ENCODE measurements at places on chromosomes 1 and 21.

- DNase-seq: no peak
Measured at GRCh38 chr1:167435484-167435883, 82.8 kb downstream of the CD247 start.

DNA sequence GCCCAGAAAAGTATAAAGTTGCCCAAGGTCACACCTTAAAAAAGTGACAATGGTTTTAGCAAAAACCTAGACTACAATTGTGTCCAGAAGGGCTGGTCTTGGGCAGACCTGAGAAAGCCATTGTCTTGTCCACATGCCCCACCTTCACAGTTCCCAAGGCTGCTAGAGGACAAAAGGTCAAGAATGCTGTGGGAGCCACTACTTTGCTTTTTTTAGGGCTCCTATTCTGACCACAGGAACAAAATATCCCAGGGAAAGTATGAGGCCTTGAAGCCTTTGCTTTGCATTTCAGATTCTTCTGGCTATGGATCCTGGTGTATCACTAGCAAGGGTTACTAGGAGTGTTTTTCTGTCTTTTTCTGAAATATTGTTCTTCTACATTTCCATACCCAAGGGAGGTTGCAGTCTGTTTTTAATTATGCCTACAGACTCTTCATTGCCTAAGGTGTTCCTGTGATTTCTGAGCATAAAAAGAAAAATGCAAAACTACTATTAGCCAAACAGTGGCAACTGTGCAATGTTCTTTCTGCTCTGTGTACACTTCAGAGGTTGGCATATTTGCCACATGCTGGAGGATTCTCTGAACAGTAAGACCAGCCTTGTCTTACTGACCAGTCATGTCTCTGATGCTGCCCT lies 10.7 kb downstream of the C1orf162 start:
- DNase-seq: no peak

GRCh38 chr21:44762221-44763049 lies 39.2 kb downstream of the UBE2G2 start:
- no peak for DNase-seq

DNA sequence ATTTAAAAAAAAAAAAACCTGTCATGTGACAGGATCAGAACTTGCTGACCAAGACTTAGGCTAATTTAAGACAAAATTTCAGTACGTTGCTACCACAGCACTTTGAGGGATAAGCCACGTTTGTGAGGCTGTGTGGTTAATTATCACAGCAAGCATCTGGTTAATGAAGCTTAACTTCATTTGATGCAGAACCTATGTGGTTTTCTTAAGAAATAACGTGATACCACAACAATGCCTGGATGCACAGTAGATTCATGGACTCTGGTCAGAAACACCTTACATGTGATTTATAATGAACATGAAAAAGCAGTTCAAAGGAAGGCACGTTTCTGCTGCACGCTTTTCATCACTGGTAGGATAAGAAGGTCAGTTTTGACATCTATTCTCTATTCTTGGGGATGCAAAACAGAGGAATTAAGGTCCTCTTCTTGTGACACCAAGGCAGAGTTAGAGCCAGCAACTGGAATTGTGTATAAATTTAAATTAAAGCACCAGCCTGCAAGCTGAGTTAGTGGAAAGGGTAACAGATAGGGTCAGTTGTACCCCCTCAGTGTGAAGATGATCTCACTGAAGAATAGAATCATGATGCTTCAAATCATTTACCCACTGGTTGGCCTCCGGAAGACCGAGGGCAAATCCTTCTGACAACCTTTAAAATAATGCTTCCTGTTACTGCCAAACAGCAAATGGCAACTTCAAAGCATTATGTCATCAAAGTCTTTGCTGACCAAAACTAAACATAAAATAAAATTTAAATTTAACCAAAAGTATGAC lies 6.0 kb upstream of the KRTAP8-1 start:
- no peak for DNase-seq

DNA sequence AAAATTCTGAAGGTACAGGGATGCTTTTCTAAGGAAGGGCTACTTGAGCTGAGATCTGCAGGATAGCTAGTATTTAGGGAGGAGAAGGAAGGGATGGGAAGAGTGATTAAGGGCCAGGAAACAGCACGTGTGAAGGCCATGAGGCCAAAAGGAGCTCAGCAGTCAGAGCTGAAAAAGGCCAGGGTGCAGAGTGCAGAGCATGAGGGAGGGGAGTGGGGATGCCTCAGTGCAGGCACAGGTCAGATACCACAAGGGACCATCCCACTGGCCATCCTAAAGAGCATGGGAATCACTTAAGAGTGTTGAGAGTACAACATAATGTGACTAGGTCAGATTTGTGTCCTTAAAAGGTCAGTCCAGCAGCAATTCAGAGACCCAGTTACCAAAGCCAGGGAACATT lies 16.0 kb downstream of the LRRN2 start:
- no peak for DNase-seq

DNA sequence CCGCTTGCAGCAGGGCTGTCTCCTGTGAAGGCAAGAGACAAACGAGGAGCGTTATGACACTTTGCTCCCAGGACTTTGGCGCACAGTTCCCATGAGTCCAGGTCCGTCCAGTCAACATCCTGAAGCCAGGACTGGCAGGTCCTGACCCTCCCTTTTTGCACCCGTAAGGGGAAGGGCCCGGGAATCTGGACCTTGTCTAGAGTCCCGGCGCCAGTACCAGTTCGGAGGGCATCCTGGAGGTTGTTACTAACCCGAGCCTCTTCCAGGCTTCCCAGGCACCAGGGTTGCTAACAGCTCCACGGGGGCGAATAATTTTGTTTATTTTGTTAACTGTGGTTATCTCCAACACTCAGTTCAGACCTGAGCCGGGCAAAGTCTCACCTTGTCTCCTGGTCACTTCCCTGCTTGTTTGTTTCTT lies 682 bp upstream of the RWDD3 start:
- DNase-seq: no peak

- no peak for DNase-seq
Measured at GRCh38 chr1:235628316-235629005, 21.1 kb downstream of the GNG4 start.

All from GM12891 (cell line).